SHP77 treated with DMSO at 0.1 percent for 48 hours (cell line): ENCODE measurements at places on chromosomes 3 and 15.

DNA sequence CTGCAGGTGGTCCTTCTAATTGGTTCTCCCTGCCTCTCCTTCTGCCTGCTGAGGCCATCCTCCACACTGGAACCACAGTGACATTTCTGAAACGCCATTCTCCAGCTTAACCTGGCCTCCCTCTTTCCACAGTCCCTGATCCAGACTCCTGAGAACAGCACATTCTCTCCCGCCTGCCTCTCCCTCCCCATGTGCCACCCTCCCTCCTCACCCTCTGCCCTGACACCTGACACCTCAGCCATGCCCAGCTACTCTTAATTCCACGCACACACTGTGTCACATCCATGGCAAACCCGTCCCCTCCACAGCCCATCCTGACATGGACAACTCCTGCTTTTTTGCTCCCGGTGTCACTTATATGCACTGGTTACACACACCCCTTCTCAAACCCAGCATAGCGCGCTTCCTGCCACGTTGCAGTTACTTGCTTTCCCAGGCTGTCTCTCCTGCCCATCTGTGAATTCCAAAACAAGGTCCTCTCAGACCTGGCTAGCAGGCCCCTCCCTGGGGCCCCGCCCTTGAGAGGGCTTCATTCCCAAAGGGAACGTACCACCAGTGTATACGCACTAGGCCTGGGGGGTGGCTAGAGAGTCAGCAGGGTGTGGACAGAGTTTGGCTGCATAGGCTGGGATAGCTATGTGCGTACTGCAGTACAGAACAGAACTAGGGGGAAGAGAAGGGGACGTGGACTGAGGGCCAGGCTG, 92.7 kb upstream of the BLM start:
- no peak for DNase-seq

- no peak for DNase-seq
Observed at GRCh38 chr3:117696851-117697407, 987.4 kb downstream of the TUSC7 start.

GRCh38 chr15:48423342-48423741, 92.1 kb downstream of the DUT start:
- DNase-seq, result no peak

DNA sequence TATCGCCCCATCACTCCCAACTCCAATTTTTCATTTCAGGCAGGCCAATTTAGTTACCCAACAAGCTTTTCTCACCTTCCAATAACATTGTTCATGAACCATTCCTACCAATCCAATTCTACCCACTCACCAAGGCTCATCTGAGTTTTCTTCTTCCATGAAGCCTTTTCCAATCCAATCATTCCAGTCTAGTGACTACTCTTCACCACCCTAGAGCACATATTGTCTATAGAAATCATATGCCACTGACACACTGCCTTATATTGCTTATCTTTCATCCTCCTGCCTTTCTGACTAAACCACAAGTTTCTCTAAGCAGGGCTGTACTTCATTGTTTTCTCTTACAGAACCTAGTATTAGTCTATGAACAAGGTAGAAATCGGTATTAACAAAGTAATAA, 11.4 kb downstream of the CCDC14 start:
- DNase-seq, result no peak

- DNase-seq, result no peak
Observed at GRCh38 chr3:123027292-123028232, at the start of gene SEMA5B. SEMA5B (minus strand) TSS chr3:123027763; CDS start chr3:122961263, 66,500 bp downstream.

DNA sequence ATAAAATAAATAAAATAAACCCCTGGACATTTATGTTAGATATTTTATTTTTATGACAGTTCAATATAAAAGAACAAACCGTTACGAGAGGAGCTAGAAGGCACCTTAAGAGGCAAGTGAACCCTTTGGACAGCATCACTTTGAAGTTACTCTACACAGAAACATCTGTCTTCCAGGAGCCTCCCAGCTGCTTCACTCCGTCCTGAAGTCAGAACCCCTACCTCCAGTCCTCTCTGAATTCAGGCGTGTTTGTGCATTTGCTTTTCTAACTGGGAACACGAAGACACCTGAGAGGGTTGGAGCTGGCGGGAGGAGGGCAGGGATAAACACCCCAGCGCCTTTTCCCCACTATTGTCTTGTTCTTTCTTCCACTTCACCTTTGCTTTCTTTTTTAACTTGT, 46.2 kb downstream of the CMTM7 start:
- DNase-seq, result no peak

DNA sequence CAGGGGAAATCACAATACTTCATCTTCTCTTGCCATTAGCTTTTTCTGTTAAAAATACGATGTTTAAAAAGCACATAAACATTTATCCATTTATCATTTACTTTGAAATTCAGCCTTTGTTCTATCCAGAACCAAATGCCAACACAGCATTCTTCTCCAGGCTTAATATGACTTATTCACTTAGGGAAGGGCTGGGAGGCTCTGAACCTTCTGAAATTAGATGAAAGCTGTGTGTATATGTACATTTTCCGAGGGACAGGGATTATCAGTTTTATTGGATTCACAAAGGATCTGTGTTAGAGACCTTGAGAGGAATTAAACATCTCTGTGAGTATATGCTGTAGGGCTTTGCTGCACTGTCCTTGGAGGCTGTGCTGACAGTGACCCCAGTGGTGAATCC, 210.6 kb upstream of the UBE3A start:
- DNase-seq, result no peak

DNA sequence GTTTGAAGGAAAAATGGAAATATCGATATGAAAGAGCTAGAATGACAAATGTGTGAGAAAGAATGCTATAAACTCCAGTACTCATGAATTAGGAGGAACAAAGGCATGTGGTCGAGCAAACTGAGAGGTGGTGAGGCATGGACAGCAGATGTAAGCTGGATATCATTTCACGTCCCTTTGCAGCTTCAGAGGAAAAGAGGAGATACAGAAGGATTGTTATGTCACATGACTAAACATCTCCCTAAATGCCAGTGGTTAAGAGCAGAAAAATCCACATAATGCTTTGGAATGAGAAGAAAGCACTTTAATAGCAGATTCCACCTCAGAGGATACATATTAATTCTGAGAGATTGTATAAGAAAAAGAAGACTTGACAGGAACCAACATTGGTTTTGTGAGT, 248.7 kb downstream of the ZIC4 start:
- no peak for DNase-seq

GRCh38 chr3:49840388-49840787, 16.0 kb downstream of the TRAIP start:
- no peak for DNase-seq
